ENCODE measurements at places on chromosomes 7 and 10.
A peak's percentile ranks its signal among the peaks of the same experiment; 100 is the strongest.

- DNase-seq = no peak
Measured at GRCh38 chr7:131905471-131905973, 349.1 kb upstream of the PODXL start.

DNA sequence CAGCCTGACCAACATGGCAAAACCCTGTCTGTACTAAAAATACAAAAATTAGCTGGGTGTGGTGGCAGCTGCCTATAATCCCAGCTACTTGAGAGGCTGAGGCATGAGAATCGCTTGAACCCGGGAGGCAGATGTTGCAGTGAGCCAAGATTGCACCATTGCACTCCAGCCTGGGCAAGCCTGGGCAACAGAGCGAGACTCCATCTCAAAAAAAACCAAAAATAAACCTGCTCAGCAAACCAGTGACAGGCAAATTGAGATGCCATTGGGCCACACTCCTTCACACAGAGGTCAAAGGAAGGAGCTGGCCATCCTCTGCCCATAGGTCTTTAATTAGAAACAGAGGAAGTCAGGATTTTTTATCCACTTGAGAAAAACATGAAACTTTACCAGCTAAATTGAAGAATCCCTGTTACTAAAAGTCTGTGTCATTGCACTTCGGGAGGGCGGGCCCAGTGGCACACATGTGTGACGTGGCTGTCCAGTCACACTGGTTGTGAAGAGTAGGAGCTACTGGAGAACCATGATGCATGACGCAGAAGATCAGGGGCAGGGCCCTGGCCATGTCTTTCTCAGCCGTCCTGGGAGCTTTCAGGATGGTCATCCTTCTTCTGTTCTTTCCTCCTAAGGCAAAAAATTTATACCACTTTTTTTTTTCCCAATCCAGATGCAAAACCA is 118.3 kb upstream of the ZNF438 start:
- no peak for DNase-seq

GRCh38 chr10:8331387-8331786 is 276.9 kb downstream of the GATA3 start:
- no peak for DNase-seq

DNA sequence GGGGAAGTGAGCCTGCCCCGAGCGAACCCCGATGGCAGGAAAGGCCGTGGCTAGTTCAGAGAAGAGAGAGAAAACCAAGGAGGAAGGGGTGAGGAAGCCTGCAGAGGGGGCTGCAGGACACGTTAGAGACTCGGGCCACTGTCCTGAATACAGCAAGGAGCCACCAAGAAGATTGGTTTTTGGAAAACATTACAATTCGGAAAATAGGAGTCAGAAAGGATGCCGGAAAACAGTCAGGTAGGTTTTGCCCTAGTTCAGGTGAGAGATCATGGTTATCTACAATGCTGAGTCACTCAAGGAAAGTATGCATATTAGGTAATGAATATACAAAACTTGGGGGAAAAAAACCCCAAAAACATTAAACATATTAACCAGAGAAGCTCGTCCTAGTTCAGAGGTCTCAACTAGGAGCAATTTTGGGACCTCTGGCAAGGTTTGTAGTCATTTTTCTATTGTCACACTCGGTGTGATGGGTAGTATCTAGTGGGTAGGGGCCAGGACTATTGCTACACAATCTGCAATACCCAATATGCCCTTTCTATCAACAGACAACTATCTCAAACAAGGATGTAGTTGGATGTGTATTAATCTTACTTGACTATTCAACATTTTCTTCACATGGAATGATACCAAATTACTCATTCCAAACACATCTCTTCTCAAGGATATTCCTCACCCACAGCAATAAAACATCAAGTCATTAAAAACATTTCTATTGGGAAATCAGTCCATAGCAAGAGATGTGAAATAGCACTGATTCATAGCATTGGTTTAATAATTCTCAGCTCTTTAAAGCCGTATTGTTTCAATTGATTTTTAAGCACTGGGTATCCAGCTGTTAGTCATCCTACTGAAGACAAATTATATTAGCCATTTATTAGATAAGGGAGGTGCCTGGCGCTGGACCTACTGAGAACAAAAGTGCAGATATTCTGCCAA is 74.4 kb upstream of the RSU1 start:
- no peak for DNase-seq

GRCh38 chr7:101123703-101124068 is 3.2 kb upstream of the SERPINE1 start:
- DNase-seq = no peak

GRCh38 chr7:148587076-148587475 is 3.5 kb upstream of the C7orf33 start:
- no peak for DNase-seq

DNA sequence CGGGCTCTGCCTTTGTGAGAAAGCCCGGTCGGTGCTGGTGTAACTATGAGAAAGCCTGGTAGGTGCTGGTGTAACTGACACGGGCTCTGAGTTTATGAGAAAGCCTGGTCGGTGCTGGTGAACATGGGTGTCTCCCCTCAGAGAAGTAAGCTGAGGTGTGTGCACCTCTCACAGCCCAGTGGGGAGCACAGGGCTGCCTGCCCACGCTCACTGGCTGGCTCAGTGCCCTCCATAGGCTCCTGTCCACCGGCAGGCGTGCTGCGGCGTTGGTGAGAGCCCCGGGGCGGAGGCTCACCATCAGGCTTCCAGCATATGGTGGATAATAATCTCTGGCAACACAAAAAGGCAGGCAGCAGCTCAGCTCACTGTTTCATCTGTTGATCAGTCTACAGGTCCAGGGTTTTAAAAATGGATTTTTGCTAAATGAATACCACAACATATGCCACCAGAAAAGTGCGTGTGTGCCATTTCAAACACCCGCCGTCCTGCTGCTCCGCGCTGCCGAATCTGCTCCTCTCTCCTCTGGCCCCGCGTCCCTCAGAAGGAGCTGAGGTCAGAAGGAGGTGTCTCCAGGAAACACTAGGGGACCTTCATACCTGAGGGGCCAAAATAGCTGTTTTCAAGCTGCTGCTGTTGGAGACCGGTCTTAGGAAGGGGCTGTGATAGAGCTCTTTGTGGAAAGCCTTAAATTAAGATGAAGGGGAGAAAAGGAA is 365.7 kb downstream of the DNAJB6 start:
- no peak for DNase-seq

GRCh38 chr10:122099562-122099961 is 110.6 kb downstream of the TACC2 start:
- DNase-seq = no peak

- no peak for DNase-seq
Measured at GRCh38 chr7:107172276-107173032, 3.7 kb downstream of the HBP1 start.

DNA sequence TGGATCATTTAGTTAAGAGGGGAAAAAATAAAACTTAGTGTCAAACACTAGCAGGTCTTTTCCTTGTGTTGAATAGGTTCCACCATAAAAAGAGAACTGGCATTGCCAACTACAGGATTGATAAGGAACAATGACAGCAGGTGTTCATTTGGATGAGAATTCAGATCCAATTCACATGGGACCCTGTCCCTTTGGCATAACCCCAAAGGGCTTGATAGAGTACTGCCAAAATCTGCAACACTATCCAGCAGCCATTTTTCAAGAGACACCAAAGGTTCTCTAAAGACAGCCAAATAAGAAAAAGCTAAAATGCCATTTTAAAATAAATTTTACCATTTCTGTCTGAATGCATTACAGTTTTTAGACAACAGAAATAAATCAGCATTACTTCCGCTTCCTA is 422.3 kb downstream of the DGKB start:
- DNase-seq = no peak

DNA sequence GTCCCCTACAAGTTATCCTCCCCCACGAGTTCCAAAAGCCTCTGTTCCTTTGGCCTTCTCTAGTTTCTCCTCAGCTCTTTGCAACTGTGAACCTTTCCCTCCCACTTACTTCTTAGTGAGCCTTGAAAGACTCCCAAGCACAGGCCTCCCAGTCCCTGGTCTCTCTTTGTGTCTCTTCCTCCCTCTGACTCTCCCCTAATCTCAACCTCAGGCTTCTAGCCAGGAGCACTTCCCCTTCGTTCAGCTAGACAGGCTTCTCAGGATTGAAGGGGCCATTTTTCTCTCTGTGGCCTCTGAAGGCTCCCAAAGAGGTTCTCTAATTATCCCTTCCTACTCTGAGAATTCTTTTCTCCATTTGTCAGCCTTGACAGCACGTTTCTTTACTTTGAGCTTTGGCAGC is 50.2 kb upstream of the PHYHIPL start:
- DNase-seq = no peak

GRCh38 chr10:127995939-127996338 is 89.0 kb downstream of the PTPRE start:
- no peak for DNase-seq

DNA sequence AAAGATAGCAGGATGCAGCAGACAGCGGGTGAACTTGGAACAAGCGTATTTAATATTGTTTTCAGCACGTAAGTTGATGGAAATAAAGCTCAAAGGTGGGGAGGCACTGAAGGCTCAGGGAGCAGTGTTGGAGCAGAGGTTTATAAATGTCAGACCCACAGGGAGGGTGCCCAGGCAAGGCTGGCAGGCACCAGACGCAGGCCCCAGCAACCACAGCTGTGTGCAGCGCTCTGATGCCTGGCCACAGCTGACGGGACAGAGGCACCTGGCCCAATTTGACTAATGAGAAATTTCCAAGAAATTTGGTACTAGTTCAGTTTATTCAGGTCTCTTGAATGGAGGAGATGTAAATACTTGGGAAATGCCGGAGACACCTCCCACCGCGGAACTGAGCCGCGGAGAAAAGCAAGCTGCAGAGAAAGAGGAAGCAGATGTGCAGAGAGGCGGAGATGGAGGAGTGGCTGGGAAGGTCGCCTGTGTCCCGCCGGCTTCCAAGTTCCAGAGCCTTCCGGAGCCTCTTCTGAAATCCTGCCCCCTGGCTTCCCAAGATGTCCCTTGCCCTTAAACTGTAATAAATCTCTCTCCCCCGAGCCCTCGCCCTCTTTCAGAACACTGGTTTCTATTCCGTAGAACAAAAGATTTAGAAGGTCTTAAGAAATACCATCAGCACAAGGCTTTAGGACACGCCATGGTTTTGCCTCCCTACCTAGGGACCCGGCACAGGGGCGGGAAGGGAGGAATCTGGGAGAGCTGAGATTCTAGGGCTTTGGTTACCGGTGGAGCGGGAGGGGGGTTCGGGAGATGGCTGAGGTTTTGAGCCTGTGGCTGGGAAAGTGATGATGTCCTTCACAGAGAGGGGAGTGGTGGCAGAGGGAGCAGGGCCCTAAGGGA is 38.4 kb upstream of the PLXNA4 start:
- peak; percentile 56 for DNase-seq

DNA sequence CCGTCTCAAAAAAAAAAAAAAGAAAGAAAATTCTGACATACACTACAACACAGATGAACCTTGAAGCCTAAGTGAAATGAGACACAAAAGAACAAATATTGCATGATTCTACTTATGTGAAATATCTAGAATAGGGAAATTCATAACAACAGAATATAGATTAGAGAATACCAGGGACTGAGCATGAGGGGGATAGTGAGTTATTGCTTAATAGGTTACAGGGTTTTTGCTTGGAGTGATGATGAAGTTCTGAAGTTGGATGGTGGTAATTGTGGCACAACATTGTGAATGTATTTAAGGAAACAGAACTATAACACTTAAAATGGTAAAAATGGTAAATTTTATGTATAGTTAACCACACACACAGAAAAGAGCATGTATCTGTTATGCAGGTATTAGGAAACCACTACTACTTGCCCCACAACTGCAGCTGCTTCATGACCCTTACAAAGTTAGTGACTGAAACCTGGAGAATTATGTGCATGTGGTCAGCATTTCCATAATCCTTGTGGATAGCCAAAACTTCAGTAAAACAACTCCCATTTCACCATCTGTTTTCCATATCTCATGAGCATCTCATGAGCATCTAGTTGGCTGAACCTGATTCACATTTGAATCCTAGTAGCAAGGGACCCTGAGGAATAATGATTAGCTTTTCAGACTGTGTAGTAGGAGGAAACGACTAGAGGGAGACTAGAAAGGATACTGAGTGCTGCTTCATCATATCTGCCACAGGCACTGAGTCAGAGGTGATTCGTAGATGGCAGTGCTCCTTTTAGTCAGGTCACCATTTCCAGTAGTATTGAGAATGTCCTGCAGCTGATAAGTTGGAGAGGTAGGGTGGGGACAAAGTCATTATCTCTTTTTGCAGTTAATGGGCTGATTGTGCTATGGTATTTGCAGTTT is 26.3 kb downstream of the SAMD8 start:
- no peak for DNase-seq

DNA sequence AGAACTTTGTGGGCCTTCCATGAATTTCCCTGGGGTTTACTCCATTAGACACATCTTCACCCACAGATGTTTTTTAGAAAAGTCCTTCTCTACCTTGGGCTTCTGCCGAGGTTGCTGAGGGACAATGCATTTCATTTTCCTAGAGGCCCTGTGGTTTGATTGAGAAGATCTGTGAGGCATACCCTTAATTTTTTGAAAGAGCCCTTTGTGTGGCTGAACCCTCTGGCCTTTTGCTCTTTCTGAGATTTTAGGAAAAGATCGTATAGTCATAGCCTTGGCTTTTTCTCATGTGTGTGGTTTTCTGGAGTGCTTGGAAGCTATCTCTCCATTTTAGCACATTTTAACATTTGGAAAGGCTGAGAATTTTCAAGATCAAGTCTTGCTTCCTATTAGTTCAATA is 119.8 kb upstream of the LYZL1 start:
- no peak for DNase-seq

- DNase-seq = no peak
Measured at GRCh38 chr7:96669812-96670211, 39.8 kb downstream of the SEM1 start.

DNA sequence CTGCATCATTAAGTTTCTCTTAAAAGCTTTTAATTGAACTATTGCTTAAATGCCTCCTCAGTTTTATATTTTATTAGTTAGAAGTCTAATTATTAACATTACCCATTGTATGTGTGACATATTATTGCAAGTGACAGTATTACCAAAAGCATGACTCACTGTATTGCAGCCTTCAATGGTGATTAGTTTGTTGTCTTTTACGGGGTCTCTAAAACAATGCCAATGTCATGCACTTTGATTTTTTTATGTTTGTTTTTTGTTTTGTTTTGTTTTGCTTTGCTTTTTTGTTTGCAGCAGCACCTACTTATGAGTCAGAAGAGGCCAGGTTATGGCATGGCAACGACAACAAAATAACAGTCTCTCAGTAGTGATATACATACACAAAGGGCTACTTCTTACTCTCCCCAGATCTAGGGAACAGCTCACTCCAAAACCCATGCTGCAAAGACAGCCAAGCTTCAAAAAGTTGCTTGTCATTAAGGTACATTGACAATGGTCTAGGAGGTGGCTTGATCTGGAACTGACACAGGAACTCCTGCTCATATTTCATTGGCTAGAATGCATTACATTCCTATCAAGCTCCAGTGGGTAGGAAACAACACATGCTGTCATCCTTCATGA is 293.7 kb upstream of the POM121L12 start:
- DNase-seq = no peak

DNA sequence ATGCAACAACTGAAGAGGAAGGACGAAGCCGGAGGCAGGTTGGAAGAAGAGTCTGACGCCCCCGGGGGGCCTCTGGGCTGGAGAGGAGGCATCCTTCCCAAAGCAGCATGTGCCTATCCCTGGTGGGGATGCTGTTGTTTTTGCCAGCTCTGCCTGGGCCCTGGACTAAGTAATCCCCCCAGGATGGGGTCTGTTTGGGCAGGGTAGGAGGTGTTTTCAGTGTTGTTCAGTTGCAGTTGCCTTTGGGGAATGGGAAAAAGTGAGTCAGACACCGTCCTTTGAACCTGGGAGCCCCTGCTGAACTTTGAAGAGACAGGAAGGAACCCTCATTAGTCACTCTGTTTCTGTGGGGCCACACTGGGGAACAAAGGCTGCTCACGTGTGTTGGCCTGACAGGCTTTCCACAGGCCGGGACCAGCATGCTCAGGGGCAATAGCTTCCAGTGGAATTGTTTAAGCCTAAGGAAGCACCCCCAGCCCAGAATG is 35.2 kb upstream of the GDF10 start:
- DNase-seq = no peak

GRCh38 chr7:107479303-107479702 is 9.4 kb downstream of the GPR22 start:
- no peak for DNase-seq
